Hippocampal formation (tissue), 2 donors: ENCODE measurements at places on chromosomes 7 and 10.

GRCh38 chr10:2488446-2489005 is 578.8 kb upstream of the PFKP start:
- no peak for DNase-seq

- DNase-seq, result no peak
These were observed 57.5 kb downstream of the ICA1 start for GRCh38 chr7:8204339-8205030.

- DNase-seq, result no peak
These were observed 761 bp downstream of the KCTD7 start for GRCh38 chr7:66629222-66630062.

DNA sequence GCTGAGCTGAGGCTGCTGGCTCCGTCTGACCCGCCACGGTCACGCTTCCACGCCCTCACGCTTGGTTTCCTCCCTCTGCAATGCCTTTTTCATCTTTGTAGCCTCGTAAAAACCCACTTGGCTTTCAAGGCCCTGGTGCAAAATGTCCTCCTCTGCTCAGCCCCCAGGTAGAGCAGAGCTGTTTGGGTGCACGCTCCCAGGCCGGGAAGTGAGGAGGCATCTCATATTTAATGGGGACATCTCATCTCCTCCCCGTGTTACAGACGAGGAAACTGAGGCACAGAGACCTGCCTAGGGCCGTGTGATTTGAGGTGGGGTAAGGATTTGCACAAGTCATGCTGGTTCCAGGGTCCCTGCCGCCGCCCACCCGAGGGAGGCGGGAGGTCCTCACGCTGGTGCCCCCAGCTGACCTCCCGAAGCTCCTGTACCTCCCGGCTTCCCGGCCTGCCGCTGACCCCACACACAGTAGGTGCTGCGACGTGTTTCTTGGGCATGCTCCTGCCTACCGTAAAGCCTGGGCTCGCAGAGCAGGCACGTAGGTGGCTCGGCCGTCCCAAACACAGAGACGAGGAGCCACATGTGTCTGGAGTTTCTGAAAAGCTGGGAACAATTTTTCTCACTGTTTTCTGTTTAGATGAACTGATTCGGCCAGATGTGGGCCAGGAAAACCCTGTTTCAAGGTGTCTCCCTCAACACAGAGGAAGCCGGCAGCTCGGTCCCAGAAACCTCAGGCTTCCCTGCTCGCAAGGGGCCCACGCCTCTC is 11.5 kb downstream of the FOXL3 start:
- no peak for DNase-seq

DNA sequence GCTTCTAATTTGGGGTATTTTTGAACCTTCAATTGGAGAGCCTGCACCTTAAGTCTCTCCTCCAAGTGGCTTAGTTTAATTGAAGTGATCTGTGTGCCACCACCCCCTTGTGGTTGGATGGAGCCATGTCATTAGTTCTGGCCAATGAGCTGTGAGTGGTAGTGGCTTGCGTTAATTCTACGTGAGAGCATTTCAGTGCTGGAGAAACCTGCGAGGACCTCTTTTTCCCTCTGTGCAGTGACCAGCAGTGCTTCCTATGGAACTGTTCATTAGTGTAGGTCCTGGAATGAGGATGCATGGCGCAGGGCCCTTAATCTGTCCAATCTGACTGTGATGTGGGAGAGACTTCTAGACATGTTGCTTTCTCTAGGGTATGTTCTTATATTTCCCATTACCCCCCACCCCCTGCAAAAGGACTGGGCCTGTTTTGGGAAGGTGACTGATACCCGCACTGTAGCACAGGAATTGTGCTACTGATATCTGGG is 3.8 kb downstream of the HILPDA start:
- peak; percentile 24 for DNase-seq

GRCh38 chr7:95471071-95471470 is 14.7 kb upstream of the ASB4 start:
- DNase-seq, result no peak

DNA sequence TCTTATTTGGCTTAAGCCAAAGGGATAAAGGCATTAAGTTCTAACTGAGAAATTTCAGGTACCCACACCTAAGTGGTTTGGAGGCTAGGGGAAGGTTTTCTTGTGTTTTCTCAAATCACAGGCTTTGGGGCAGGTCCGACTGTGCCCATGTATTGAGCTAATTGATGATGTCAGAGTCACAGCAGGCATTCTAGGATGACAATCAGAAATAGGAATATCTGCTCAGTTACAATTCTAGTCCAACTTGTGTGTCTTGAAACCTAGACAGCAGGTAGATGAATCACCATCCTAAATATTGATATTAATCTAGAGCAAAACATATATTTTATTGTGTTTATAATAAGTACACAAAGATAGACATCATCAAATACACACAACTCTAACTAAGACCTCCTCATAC is 2.3 kb upstream of the FHIP2A start:
- no peak for DNase-seq

GRCh38 chr10:110547139-110547761 is 20.2 kb upstream of the SMC3 start:
- DNase-seq, result peak; percentile 73

DNA sequence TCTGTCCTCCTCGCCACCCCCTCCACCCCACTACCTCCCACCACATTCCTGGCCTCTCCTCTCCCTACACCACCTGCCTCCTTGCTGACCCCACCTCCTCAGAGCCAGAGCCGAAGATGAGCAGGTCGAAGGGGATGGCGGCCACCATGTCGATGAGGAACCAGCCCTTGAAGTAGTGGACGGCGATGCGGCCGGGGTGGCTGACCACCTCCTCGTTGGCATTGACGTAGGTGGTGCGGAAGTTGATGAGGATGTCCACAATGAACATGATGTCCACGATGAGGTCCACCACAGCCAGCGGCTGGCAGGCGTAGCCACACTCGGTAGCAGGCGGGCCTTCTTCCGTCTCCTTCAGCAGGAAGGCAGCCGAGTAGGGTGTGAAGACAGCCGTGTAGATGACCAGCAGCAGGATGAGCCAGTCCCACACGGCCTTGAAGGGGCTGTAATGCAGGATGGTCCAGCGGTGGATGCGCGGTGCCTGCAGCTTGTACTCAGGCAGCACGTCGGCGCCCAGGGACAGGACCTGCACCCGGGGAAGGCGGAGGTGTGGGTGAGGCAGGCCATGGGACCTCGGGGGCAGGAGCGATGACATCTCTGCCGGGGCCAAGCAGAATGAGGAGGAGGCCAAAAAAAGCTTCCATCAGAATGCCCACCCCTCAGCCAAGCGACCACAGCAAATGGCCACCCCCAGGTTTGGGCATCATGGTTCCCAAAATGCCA is 25.6 kb downstream of the KCNH2 start:
- no peak for DNase-seq

- no peak for DNase-seq
These were observed 161.6 kb downstream of the NRCAM start for GRCh38 chr7:108294595-108294994.

DNA sequence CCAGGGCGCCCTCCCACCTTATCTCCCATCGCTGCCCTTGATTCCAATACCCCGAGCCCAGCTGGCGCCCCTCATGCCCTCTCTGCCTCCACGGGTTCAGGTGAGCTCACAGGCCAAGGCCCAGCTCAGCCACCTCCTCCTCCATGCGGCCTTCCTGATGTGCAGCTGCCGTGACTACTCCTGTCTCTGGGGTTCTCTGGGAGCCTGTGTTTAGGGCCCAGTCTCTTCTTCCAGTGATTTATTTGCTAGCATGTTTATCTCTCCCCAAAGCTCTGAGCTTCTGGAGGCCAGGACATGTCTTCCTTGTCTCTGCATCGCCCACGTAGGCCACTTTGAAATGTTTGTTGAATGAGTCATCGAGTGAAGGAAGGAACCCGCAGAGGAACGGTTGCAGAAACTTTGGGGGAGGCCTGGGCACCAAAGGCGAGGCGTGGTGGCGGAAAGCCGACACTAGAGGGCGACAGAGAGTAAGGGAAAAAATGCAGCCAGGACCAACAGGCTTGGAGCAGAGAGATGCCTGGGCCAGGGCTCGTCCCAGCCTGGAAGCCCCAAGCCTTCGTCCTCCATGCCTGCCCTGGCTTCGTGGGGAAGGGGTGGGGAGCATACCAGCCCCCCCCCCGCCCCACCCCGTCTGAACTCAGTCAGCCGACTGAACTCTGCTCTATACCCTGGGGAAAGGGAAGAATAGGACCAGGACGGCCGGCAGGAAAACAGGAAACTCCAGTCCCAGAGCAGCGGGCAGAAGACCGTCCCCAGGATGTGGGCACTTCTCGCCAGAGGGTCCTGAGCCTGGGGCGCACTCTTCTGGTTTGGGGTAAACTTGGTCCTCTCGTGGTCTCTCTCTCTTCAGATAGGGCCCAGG is 10.9 kb upstream of the HSPB1 start:
- peak; percentile 80 for DNase-seq

DNA sequence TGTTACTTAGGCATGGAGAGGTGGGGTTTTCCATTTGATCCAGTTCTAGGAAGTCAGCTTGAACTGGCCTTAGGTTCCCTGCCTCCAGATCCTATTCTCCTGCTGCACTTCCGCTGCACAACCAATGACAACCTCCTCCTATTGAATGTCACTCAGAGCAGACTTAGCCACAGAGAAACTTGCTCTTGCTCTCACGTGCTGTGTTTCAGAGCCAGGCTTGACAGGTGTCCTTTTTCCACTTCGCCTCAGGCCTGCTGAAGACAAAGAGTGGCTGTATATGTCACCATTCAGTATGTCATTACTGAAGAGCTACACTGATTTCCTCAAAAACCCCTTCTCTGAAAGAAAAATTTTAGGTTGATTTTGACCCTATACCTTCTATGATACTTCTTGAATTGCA is 115.4 kb upstream of the ETV1 start:
- DNase-seq, result no peak

DNA sequence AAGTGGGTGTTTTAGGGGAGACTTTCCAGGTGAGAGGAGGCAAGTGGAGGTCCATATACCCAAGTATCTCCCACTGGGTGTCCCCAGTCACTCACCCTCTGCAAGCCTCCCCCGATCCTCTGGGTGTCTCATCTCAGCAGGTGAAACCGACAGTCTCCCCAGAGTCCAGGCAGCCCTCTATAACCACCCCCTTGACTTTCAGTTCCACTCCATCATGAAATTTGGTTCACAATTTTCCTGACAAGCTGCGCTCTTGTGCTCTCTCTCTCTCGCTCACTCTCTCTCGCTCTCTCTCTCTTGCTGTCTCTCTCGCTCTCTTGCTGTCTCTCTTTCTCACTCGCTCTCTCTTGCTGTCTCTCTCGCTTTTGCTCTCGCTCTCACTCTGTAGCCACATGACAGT is 8.1 kb upstream of the RABGEF1 start:
- DNase-seq, result no peak

- DNase-seq, result no peak
These were observed 46.1 kb downstream of the MPP7 start for GRCh38 chr10:28256776-28257175.

DNA sequence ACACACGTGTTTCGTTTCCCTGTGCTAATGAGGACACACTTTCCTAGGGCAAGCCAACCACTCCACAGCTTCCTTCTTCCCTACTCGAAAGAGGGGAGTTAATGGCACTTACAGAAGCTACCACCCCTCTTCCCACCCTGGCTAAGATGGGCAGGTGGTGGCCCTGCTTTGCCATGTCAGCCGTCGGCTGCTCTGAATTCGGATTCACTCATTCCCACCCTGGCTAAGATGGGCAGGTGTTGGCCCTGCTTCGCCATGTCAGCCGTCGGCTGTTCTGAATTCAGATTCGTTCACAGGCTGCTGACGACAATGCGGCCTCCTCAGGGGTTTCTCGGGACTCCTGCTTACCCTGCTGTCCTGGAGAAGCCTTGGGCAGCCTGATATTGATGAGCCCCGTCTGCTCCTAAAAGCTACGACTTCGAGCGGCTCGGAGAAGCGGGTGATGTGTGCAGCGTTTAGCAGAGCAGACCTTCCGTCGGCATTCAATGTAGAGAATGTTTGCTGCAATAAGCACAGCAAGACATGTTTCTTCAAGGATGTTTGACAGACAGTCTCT is 56.2 kb upstream of the PPP2R2D start:
- no peak for DNase-seq

DNA sequence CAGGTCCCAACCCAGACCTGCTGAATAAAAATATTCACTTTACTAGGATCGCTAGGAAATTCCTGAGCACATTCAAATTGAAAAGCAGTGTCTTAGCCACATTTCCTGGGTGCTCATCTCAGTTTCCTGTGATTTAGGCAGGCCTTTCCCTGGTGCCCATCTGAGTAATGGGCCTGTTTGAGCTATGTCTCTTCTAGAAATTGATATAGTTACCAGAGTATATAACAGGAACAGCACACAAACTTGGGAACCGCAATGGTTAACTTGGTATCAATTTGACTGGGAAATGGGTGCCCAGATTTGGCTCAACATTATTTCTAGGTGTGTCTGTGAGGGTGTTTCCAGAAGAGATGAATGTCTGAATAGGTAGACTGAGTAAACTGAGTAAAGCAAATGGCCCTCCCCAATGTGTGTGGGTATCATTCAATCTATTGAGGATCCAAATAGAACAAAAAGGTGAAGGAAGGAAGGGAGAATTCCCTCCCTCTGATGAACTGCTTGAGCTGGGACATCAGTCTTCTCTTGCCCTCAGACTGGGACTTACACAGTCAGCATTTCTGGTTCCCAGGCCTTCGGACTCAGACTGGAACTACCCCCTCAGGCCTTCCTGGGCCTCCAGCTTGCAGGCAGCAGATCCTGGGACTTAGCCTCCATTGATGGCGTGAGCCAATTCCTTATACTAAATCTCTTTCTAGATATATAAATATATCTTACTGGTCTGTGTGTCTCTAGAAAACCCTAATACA is 99.1 kb downstream of the CCDC71L start:
- no peak for DNase-seq

DNA sequence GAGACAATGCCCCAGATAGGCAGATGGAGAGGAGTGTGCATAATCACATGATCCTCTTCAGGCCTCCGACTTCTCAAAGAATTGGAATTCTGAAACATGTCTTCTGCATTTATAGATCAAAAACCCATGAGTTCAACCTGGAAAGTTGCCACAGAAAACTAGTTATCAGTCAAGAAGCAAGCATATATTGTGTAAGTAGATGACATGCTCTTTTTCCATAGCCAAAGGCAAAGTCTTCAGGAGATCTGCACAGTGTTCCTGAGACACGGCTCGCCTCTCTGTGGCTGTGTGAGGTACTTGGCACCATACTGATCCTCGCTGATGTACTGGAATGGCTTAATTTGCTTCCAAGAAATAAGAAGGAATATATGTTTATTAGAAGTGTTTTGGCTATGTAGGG is 213.5 kb upstream of the MKI67 start:
- DNase-seq, result no peak

DNA sequence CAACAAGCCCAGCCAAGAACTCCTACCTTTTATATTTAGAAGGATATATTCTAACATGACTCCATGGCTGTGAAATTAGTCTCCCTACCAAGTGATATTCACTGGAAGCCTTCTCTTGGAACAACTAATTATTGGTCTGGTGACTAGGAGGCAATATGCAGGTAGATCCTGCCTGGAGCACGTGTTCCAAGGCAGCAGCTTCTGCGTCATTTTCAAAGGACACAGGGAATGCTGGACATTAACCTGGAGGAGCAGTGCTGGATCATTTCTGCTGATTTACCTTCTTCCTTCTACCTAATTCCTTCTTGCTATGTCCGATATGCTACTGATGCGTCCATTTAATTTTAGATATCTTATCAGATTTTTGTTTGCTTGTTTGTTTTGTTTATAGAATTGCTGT is 5.6 kb downstream of the AKR1D1 start:
- no peak for DNase-seq

- no peak for DNase-seq
These were observed 8.3 kb downstream of the KIF5B start for GRCh38 chr10:32047881-32048280.

GRCh38 chr7:24291271-24291670 is 7.3 kb downstream of the NPY start:
- no peak for DNase-seq
